T-helper 22 cell (primary cell): ENCODE measurements at places on chromosomes 5 and 9.

- DNase-seq: no peak
Measured at GRCh38 chr5:169946743-169947295, 33.5 kb downstream of the INSYN2B start.

- DNase-seq: no peak
Measured at GRCh38 chr5:63247651-63248050, 669.0 kb downstream of the LRRC70 start.

DNA sequence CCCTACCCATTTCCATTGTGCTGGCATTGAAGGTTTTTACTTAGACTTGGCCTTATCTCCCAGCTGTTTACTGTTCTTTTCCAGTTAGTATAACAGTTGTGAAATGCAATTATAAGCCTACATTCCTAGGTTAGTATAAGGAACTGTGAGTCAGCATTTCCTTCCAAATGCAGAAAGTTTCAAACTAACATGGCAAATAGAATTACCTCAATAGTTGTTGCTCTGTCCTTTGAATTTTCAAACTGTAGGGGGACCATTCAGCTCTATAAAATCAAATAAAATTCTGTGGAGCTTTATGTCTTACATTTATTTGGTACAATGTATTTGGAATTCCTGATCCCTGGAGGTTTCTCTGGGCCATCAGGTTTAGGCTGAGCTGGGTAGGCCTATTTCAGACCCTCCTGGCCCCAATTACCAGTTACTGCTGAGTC is 47.2 kb downstream of the ARHGEF28 start:
- DNase-seq: no peak

GRCh38 chr9:136665111-136665703 is 2.5 kb downstream of the EGFL7 start:
- no peak for DNase-seq

GRCh38 chr5:141354900-141355469 is at the start of gene PCDHGA4:
TSS of gene PCDHGA4 (plus strand) at chr5:141355021. CDS start at chr5:141355108, 87 bp downstream.
- no peak for DNase-seq

GRCh38 chr9:95261890-95262289 is 55.6 kb downstream of the FANCC start:
- DNase-seq: no peak
